Suppressor macrophage treated with lipopolysaccharide for 1 hour (primary cell): ENCODE measurements at places on chromosomes 7 and 10.

DNA sequence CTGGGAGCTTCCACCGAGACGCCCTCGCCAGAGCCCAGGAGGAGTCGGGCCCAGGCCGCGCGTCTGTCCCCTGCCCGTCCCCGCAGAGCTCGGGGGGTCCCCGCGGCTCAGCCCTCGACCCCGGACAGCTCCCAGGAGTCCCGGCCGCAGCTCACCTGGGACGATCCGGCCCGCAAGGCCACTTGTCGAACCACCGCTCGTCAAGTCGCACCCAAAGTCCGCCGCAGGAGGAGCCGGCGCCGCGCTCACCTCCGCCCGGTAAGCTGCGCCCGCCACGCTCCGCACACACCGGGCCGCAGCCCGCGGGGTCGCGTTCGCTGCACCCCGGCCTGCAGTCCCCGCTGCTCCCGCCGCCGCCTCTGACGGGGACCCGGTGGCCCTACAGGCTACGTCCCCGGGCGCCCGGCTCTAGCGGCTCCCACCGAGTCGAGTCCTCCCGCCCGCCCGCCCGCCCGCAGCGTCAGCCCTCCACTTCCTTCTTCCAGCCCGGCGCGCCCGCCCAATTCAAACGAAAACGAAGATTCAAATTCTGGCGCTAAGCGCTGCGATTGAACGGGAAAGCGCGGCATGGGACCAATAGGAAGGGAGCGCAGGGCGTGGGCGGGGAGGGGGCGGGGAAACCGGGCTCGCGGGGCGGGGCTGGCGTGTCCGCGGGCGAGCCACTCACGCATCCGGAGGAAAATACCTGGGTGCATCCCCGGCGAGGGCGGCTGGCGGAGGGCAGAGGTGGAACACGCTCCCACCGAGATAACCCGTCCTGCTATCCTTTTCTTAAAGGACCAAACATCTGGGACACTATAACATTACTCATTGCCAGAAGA is at the start of gene MKI67:
MKI67 (minus strand) TSS at position 480 of the 821 bp plus-strand sequence. CDS start 756 bp downstream, outside the sequence.
- peak; percentile 98 for DNase-seq

GRCh38 chr10:4615042-4615441 is 211.0 kb upstream of the AKR1E2 start:
- DNase-seq = no peak

DNA sequence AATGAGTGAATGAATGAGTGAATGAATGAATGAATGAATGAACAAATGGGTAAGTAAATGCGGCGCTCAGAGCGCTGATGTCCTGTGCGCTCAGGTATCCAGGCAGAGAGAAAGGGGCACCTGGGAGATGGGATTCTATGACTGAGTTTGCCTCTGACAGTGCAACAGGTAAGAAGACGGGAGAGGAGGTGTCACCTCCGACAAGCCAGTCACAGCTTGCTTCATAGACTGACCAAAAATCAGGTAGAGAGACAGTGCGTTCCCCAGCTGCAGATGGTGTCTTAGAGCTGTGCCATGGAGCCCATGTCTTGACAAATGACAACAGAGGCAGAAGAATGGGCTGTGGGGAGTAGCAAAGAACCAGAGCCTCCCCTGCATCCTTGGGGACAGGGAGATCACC is 327.3 kb downstream of the FGFR2 start:
- no peak for DNase-seq

- no peak for DNase-seq
These were observed 401.2 kb downstream of the THSD7A start for GRCh38 chr7:11430841-11431240.

GRCh38 chr10:130054021-130054420 is 56.6 kb downstream of the C10orf143 start:
- DNase-seq = no peak

GRCh38 chr7:1289666-1290025 is 57.0 kb downstream of the UNCX start:
- no peak for DNase-seq

- DNase-seq = no peak
These were observed 28.1 kb downstream of the INSYN2A start for GRCh38 chr10:127168261-127168660.

DNA sequence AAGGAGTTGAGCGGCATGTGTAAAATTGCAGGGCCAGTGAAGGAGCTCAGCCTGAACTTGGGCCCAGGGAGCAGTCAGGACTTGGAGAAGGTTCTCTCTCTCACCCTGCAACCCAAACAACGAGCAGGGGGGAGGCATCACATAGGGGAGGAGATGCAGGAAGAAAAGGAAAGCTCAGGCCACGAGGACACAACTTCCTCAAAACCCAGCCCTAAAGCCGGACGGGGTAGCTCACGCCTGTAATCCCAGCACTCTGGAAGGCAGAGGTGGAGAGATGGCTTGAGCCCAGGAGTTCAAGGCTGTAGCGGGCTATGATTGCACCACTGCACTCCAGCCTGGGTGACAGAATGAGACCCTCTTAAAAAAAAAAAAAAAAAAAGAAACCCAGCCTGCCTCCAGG is 629.1 kb downstream of the PARD3 start:
- DNase-seq = peak; percentile 42

DNA sequence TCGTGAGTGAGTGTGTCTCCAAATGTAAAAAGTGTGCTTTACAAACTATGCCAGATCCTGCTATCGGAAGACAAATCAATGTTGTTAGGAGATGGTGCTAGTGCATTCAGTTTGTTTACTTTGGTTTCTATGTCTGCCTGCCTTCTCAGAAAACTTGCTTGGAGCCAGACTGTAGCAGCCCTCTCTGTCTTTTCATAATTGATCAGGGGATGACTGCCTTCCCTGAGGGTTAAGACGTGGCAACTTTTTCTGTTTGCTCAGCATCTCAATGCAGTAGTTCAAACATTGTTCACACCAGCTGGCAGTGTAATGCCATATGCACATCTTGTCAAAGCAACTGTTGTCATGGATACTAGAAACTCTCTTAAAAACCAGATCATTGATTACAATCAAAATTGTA is 118.5 kb downstream of the FOXP2 start:
- DNase-seq = no peak

DNA sequence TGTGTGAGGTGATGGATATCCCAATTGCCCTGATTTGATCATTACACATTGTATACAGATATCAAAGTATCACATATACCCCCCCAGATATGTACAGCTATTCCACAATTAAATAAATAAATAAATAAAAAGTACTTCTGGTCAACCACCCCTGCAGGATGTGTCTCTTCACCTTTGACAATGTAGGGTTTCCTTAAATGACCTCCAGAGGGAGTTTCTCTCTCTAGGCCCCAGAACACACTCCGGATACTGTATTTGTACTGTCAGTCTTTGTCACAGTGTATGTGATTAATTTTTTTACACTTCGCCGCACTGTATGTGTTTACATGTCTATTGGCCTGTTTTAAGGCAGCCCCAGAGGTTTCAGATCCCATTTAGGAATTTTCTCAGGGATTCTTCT is 123.6 kb downstream of the ADCYAP1R1 start:
- no peak for DNase-seq

DNA sequence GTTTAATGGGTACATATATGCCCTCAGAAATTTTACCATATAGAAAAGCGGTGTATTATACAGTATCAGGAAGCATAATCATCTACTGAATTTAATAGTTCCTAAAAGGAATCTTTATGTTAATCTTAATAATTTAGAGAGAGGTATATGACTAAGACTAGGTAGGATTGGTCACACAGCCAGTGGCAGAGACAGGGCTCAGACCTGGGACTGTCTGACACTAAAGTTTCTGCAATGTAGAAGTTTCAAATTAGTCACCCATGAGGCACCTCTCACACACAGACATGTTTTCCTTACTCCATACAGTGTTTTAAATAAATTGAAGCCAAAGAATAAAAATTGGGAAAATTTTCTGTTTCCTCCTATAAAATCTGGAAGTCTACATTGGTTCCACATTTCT is 72.8 kb upstream of the ADRA2A start:
- DNase-seq = no peak
